Thoracic aorta (tissue), 2 donors: ENCODE measurements at places on chromosomes 1 and 21. TPM values are rescaled to one million over a fixed set of nuclear protein-coding genes. Genes with fewer than 3 reads are reported as not detected.

Gene CFAP141
- not detected for total RNA-seq

Gene FCER1A
- 2.8 TPM for total RNA-seq

DNA sequence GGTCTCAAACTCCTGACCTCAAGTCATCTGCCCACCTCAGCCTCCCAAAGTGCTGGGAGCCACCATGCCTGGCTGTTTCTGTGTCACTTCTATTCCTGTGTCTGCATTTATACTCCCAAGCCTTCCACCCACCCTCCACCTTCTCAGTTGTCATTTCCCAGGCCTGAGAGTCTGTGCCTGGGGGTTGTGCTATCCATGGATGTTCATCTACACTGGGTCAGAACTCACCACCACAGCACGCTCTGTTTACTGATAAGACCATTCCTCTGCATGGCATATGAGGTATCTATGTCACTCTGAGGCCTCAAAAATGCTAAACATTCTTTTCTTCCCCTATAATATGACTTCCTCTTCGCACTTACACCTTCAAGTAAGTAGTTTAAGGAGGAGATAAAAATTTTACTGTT is 6.1 kb downstream of the NENF start:
- no peak for DNase-seq

DNA sequence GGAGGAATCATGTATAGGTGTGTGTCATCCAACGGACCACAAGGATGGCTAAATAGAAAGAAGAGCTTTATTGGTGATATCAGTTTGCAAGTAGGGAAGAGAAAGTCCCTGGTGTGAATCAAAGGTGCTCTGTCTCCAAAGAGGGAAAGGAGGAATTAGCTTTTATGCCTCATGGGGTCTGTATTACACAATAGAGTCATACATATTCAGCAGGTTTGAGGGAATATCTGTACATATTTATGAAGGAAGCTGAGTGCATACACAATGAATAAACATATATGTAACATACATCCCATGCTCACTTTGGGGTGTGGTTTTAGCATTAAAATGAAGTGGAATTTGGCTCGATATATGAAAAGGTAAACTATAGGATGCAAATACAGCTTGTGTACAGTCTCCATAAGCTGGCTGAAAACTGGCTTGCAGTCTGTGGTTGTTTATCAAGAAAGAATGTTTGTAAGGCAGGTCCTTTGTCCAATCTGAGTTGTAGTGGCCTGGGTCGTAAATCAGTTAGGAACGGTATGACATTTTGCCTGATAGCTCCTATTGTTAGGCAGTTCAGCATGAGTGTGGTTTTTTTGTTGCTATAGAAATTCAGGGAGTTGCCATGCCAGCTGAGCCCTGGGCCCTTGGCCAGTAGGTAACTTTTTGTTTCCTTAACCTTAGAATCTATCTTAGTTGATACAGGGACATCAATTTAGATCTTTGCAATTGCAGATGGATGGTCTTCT is 198.0 kb upstream of the ZP4 start:
- no peak for DNase-seq

DNA sequence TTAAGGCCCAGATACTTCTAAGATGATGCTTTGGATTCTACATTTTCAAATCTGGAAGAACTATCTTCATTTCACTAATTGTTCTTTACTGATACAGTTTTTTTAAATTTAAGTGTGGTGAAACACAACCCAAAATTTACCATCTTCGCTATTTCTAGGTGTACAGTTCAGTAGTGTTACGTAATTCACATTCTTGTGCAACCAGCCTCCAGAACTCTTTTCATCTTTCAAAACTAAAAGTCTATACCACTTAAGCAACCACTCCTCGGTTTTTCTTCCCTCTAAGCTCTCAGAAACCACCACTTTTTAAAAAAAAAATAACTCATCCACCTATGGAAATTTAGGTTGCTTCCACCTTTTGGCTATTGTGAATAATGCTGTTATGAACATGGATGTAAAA is 220.7 kb downstream of the PDE4B start:
- no peak for DNase-seq

DNA sequence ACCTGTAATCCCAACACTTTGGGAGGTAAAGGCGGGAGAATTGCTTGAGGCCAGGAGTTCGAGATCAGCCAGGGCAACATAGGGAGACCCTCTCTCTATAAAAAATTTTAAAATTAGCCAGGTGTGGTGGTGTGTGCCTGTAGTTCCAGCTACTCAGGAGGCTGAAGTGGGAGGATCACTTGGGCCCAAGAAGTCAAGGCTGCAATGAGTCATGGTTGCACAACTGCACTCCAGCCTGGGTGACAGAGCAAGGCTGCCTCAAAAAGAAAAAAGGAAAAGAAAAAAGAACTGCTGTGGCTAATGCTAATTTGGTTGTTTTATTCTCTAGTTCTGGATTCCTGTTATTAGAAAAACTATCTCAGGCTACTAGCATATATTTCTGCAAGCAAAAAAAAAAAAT is 29.8 kb downstream of the DBT start:
- DNase-seq: no peak

DNA sequence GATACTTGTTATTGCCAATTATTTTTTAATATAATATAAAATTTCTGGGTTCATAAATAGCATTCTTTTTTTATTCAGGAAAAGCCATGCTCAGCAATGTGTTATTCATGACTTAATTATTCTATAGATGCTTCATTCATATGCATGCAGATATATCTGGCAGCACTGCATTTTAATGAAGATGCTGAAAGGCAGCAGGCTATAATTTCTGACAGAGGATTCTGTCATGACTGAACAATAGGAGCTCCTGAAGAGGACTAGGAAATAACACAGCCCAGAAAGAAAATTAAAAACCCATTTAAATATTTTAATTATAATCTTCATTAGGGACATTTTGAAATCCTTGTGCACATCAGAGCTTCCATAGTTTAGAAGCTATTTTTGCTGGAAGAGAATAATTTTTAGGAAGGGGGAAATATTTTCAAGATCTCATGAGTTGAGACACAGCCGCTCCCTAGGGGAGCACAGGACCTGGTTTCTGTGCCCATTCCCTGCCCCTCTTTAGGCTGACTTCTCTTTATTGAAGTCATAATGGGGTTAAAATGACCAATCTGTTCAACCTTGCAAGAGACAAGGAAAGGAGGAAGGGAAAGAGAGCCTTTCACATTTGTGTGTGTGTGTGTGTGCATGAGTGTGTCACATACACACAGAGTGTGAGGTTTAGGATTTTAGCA is 83.9 kb downstream of the RPE65 start:
- DNase-seq: no peak

Gene NBPF6
- total RNA-seq: not detected
